ENCODE measurements at places on chromosomes 5 and 9.
A peak's percentile ranks its signal among the peaks of the same experiment; 100 is the strongest.

- DNase-seq, result no peak
These were observed 96.1 kb upstream of the CDKN2B start for GRCh38 chr9:22105005-22105722.

DNA sequence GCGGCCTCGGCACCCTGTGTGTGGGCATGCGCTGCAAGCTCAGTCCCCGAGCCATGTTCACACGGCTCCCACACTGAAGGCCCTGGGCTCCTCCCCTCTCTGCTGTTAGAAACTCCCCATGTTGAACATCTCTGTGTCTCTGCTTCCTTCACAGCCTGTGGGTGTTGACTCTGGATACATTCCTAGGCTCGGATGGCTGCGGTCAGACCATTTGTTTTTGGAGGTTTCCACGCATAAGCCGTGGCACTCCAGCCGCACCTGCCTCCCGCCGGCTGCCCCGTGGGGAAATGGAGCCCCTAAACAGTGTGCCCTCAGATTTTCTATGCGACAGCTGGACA is 31.2 kb upstream of the LRRC14B start:
- DNase-seq, result no peak

- no peak for DNase-seq
These were observed 54.0 kb downstream of the SCAI start for GRCh38 chr9:125089331-125089730.

- DNase-seq, result no peak
These were observed 13.0 kb downstream of the SUSD3 start for GRCh38 chr9:93071464-93071863.

DNA sequence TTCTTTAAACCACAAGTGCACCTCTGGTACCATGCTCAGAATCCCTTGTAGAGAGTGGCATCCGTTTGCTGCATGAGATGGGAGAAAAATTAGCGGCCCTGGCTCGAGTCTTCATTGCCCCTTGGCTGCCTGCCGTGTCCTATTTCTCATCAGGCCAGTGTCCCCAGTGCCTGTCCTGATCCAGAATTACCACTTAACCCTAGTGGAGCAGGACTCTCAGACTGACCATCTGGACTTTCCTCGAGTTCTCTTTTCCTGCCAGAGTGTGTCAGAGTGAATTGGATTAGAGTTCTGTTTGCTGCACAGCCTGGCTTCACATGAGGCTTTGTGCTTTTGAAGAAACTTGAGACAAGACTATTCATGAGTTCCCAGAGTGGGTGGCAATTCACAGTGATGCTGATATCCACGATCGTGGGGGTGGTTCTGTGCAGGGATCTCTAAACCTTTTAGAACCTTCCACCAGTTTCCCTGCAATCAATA is 92.6 kb downstream of the C9orf152 start:
- DNase-seq, result no peak

GRCh38 chr5:42993516-42994245 is 46.4 kb downstream of the ANXA2R start:
- no peak for DNase-seq

DNA sequence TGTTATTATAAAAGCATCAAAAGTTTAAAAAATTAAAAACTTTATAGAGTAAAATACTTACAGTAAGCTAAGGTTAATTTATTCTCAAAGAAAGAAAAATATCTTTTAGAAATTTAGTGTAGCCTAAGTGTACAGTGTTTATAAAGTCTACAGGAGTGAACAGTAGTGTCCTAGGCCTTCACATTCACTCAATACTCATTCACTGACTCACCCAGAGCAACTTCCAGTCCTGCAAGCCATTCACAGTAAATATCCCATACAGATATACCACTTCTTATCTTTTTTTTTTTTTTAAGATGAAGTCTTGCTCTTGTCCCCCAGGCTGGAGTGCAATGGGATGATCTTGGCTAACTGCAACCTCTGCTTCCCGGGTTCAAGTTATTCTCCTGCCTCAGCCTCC is 73.1 kb upstream of the FST start:
- no peak for DNase-seq

DNA sequence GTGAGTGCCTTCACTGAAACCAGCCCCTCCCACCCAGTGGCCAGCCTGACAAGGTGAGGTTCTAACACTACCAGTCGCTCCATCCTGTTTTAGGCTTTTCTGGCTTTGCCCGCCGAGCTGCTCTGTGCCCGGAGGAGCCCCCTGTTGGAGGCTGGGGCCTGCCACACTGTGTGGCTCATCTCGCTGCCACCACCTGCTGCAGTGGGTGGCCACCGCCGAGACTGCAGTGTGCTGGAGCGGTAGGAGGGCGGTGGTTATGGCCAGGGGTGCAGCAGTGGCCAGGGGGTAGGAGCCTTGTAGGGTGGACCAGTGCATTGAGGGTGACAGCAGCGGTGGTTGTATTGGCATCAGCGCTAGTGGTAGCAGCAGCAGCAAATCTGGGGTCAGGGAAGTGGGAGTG is 74.7 kb upstream of the PCAT7 start:
- no peak for DNase-seq

DNA sequence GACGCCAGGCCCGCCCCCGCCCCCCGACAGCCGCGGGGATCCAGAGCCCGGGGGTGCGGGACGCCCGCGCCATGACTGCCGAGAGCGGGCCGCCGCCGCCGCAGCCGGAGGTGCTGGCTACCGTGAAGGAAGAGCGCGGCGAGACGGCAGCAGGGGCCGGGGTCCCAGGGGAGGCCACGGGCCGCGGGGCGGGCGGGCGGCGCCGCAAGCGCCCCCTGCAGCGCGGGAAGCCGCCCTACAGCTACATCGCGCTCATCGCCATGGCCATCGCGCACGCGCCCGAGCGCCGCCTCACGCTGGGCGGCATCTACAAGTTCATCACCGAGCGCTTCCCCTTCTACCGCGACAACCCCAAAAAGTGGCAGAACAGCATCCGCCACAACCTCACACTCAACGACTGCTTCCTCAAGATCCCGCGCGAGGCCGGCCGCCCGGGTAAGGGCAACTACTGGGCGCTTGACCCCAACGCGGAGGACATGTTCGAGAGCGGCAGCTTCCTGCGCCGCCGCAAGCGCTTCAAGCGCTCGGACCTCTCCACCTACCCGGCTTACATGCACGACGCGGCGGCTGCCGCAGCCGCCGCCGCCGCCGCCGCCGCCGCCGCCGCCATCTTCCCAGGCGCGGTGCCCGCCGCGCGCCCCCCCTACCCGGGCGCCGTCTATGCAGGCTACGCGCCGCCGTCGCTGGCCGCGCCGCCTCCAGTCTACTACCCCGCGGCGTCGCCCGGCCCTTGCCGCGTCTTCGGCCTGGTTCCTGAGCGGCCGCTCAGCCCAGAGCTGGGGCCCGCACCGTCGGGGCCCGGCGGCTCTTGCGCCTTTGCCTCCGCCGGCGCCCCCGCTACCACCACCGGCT is 1.0 kb downstream of the FOXE1 start:
- DNase-seq, result peak; percentile 93

DNA sequence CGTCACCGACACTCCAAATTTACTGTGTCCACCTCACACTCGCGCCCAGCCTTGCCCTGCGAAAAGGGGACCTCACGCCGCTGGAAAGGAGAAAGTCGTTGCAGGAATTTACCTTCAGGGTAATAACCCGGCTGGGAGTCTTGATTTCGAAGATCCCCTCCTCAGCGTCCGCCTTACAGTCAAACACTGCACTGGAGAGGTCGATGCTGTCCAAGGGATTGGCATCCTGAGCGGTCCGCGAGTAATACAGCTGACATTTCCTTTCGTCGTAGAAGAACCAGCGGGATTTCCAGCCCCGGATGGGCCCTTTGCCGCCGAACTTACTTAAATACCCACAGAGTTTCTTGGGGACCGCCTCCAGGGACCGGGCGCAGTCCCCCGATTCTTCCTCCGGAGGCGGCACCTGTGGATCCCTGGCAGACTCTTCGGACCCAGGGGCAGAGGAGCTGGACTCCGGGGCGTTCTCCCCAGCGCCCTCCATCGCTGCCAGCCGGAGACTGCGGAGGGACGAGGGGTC is 330 bp downstream of the TBC1D2 start:
- no peak for DNase-seq

DNA sequence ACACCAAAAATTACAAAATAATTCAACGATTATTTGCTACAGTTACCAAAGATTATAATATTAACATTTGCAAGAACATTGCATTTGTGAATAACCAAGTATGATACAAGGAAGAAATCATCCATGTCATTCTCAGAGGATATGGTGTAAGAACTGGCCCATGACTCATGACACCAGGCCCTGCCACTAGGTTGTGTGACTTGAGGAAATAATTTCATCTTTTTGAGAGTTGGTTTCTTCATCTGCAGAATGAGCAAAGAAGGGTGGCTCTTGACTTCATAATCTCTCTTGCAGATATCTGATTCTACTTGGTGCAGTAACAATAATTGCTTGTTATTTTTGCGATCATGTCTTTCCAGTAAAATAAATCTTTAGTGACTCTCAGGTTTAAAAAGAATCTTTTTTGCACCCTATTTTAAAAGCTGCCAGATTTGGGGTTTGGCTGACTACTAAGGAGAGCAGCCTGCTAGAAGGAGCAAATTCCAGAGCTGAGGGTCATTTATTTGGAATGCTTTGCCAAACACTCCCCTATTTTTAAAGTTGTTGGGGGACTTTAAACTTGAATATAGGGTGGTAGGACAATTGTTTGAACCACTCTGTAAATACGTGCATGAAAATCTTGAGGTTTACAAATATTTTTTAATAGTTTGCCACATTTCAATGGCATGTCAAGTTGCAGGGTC is 23.5 kb downstream of the ITGA1 start:
- no peak for DNase-seq

- DNase-seq, result peak; percentile 43
These were observed 96.5 kb downstream of the PBX3 start for GRCh38 chr9:125843646-125844045.

DNA sequence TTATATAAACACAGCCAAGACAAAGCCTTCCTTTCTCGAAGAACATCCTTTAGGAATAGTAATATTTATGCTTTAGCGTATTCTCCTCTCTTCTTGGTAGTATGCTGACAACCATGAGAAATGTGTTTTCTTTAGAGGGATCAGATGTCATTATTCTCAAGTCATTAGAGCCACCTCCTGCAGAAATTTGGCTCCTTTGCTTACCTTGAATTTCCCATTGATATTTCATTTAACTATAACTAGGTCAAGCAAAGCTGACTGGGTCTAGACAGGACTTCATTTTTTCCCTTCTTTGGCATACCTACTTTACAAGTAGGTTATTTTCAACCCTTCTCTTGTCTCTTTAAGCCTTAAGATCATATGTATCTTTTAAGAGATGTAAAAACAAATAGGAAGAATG is 50.3 kb downstream of the SPATA31D1 start:
- DNase-seq, result no peak

GRCh38 chr5:168342151-168342825 is 50.8 kb downstream of the WWC1 start:
- no peak for DNase-seq

GRCh38 chr5:146995878-146996277 is 117.3 kb upstream of the PPP2R2B start:
- no peak for DNase-seq

- DNase-seq, result no peak
These were observed 40.0 kb downstream of the NUDT12 start for GRCh38 chr5:103522586-103522985.

GRCh38 chr9:37324691-37325490 is 97.6 kb upstream of the GRHPR start:
- peak; percentile 34 for DNase-seq

DNA sequence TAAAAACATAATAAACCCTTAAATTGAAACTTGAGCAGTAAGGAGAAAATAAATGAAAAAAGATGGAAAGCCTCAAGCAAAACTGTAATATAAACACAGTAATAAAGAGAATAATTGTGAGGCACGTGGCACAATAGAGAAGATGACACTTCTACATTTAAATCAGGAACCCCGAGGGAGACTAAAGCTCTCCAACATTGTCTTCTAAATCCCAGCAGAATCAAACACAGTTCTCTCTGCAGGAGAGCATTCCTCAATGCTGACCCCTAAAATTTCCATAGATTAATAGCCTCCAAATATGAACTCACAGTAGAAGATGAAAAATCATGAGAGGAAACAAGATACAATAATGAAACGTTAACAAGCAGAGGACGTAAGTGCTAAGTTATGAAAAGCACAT is 721.2 kb upstream of the COX7C start:
- DNase-seq, result no peak

- DNase-seq, result no peak
These were observed 238.6 kb downstream of the ADAMTS6 start for GRCh38 chr5:65243161-65243560.

DNA sequence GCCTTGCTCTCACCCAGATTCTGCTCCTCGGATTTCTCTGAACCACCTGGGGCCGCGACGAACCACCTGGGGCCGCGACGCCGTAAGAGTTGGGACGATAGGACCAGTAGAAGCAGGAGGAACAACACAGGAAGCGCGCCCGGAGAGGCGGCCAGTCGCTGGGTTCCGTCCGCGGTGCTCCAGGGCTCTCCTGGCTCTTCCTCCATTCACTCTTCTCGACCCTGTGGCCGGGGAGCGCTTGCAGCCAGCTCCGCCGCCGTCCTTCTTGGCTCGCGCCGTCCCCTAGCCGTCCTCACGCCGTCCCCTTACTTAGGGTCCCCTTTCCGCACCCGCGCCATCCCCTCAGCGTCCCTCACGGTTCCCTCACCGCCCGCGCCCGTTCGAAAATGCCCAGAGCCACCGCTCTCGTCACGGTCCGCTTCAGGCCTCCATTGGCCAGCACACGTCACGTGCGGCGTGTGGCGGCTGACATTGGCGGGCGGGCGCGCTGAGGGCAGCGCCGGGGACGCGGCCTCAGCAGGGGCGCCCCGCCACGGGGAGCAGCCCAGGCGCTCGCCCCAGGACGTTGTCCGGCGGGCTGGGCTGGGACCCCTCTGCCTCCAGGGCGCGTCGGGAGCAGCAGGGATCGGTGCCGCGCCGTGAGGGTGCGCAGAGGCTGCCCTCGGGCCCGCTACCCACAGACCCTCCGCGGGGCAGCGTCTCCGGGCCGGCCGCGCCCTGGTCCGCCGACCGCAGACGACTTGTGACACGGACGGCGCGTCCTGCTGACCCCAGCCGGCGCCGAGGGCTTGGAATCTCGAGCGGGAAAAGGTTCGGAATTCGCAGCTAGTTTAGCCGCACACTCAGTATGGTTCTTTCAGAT is 53.7 kb upstream of the PTPDC1 start:
- peak; percentile 94 for DNase-seq

DNA sequence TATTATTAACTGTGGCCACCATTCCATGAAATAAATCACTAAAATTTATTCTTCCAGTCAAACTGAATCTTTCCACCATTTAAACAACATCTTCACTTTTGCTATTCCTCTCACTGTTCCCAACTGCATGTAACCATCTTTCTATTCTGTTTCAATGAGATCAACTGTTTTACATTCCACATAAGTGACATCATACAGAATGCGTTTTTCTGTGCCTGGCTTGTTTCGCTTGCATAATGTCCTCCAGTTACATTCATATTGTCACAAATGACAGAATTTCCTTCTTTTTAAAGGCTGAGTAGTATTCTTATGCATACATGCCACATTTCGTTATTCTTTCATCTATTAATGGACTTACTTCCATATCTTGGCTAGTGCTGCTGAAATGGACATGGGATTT is 738.2 kb downstream of the SEMA5A start:
- DNase-seq, result no peak

GRCh38 chr5:134825212-134825611 is 20.6 kb upstream of the C5orf24 start:
- DNase-seq, result no peak

- peak; percentile 15 for DNase-seq
These were observed 39.5 kb downstream of the TRIP13 start for GRCh38 chr5:932151-932627.

GRCh38 chr5:131628990-131629389 is 6.0 kb downstream of the RAPGEF6 start:
- no peak for DNase-seq
